ENCODE measurements at places on chromosomes 4 and X. TPM values are rescaled to one million over a fixed set of nuclear protein-coding genes. Genes with fewer than 3 reads are reported as not detected.

DNA sequence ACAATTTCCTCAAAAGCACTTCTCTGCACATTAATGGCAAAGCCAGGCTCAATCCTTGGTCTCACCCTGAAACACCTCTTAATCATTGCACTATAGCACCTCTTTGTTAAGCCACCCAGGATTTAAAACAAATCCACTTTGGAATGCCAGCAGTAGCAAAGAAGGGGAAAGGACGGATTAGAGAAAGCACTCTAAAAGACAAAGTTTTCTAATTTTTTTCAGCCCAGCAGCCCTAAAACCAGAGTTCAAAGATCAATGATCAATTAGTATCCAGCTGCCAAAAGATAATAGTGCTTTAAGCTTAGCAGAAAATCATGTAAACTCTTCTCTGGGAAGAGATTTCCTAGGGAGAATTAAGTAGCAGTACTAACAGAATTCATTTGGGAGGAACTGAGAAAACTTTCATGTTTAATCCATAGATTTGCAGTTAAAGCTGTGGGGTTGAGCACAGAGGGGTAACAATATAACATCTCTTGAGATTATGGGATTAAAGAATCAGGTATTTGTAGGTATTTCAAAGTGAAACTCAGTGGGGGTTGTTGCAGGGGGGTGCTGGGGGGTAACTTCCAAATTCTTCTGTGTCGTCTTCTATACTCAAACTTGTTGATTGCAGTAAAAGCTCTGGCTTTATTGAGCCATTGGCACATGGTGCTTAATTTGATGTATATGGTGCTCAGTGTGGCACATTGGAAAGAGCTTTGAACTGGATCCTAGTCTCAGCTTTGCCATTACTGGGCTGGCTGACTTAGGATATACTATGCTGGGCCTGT is 61.8 kb downstream of the LRRC66 start:
- no peak for DNase-seq

DNA sequence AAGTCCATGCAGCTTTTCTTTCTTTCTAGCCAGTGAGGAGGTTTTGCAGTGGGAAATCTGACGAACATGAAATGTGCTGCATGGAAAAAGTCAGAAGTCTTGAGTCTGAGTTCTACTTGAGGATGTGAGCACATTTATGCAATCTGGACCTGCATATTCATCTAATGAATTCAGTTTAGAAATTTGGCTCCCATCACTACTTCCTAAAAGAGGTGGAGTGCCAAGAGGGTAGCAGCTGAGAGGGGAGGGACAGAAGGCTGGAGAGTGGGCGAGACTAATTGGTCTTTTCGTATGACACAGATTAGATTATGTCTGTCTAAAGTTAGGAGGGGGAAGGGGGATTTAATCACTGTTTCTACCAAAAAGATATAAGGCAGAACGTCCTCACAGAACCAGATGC is 535.9 kb downstream of the IQCM start:
- DNase-seq: no peak

DNA sequence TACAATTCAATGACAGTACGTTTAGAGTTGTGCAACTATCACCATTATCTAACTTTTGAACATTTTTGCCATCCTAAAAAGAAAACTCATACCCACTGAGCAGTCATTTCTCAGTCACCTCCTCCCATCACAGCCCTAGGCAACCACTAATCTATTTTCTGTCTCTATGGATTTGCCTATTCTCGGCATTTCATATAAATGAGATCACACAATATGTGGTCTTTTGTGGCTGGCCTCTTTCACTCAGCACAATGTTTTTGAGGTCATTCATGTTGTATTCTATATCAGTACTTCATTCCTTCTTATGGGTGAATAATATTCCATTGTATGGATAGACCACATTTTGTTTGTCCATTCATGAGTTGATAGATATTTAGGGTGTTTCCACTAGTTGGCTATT is 103.0 kb downstream of the PPEF1 start:
- DNase-seq: no peak

GRCh38 chr4:26317766-26318165 is 3.0 kb upstream of the RBPJ start:
- no peak for DNase-seq

SSX4 gene
- not detected for total RNA-seq

SMS gene
- 148 TPM for total RNA-seq
